ENCODE measurements at places on chromosomes 7 and 10.

DNA sequence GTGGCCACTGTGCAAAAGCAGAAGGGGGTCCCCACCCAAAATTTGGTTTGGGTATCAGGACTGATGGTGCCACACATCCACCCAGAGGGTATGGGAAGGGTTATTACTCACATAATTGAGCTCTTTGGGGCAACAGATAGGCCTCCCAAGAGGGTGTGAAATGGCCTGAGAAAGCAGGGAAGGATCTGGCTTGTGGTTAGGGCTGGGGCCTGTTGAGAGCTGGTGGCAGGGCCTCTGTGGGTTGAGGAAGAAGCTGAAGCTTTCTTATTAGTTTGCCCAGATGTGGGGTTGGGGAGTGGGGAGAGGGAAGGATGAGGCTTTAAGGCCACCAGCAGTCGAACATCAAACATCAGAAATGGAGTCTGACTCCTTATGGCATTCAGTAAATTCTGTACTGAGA, 18.3 kb upstream of the MKI67 start:
- DNase-seq, result no peak

- no peak for DNase-seq
These were observed 11.2 kb downstream of the WDR86 start for GRCh38 chr7:151398446-151399304.

GRCh38 chr10:17229016-17229716, 1.1 kb downstream of the VIM start:
- peak; percentile 91 for DNase-seq

DNA sequence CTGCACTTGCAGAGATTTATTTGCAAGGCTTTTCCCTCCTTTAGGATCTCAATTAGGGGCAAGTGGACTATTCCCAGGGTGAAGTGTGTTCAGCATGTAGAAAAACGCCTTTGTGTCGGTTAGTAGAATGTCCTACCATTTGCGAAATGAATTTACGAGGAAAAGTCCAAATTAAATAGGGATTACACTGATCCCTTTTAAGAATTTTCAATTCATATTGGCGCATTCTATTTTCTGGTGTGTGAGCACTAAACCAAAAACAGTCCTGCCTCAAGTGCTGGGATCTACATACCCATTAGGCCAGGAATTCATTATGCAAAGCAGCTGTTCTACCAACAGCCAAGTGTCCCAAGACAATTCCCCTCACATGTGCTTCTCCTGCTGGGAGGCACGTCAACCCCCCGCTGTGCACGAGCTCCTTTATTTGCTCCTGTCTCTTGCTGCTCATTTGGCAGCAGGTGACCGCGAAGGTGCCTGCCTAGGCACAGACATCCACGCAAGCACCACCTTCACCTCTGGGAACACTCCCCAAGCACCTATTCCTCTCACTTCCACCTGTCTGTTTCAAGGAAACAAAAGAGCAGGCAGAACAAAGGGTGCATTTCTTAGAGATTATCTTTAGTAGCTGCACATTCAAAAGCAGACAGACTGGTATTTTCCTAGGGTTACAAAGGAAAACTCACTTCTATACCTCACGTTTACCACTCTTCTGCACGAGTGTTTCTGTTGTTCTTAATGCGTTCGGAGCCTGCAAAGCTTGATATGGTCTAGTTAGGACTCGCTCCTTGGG, 134.6 kb upstream of the FGFR2 start:
- DNase-seq, result no peak

DNA sequence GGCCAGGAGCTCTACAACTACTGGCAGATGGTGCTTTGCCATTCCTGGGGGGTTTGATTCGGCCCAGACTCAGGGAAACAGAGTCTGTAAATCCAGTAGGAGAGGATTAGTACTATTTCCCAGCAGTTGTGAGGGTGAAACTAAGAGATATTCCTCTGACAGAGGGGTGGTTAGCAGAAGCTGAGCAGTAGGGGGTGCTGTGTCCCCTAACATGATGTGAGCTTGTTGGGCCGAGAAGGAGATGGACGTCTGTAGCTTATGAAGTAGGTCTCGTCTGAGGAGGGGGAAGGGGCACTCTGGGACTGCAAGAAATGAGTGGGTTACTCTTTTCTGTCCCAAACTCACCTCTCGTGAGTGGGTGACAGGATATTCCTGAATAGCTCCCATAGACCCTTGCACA, 179.2 kb upstream of the MBL2 start:
- DNase-seq, result peak; percentile 56

DNA sequence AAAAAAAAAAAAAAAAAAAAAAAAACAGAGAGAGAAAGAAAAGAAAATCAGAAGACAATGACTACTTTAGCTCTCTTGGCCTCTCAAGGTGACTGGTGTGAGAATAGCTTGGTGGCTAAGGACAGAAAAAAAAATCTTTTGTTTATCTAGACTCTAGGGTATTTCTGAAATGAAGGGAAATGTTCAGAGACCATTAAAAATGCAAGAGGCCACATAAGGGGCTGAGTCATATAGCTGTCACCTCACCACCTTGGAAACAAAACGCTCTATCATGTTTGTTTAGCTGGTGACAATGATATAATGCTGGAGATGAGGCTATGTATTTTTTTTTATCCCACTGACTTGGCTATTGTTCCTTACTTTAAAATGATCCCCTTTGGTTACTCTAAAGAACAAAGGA, 287.0 kb upstream of the CDC14C start:
- DNase-seq, result no peak

GRCh38 chr10:124099604-124100003, 6.2 kb upstream of the CHST15 start:
- no peak for DNase-seq

- DNase-seq, result peak; percentile 73
These were observed 60.7 kb downstream of the ZMIZ1 start for GRCh38 chr10:79129361-79129997.

- DNase-seq, result no peak
These were observed 22.7 kb downstream of the VIM start for GRCh38 chr10:17250736-17251135.

- no peak for DNase-seq
These were observed 1.2 kb downstream of the LUC7L2 start for GRCh38 chr7:139360948-139361307.

GRCh38 chr10:17413876-17414275, 40.5 kb downstream of the ST8SIA6 start:
- no peak for DNase-seq

- peak; percentile 87 for DNase-seq
These were observed 40.3 kb downstream of the YKT6 start for GRCh38 chr7:44240983-44241510.

DNA sequence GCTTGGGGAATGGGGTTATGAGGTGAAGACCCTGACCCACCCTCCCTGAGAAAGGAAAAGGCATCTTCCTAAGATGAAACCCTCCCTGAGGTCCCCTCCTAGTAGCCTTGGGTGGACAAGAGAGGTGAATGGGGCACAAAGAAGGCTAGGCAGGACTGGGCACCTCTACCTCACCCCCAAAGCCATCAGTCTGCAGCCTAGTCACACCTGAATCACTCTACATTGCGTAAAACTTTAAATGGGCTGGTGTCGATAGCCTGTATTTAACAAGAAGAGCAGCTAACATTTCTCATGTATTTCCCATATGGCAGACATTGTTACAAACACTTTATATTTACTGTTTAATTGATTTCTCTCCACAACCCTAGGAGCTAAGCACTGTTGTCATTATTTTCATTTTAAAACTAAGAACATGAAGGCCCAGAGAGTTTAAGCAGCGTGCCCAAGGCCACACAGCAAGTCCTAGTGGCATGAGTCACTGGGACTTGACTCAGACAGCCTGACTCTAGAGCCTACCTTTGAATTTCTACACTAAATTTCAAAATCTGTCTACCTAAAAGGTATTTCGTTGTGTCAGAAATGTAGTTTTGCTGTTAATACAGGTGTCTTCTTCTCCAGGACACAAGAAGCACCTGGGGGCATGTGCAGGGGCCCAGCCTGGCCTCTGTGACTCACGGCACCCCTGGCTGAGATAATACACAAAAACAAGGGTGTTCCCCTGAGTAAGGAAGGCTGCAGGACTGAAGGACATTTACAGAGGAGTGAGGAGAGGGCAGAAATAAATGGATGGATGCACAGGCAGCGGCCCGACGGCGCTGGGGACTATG, 3.4 kb downstream of the AOC1 start:
- no peak for DNase-seq

DNA sequence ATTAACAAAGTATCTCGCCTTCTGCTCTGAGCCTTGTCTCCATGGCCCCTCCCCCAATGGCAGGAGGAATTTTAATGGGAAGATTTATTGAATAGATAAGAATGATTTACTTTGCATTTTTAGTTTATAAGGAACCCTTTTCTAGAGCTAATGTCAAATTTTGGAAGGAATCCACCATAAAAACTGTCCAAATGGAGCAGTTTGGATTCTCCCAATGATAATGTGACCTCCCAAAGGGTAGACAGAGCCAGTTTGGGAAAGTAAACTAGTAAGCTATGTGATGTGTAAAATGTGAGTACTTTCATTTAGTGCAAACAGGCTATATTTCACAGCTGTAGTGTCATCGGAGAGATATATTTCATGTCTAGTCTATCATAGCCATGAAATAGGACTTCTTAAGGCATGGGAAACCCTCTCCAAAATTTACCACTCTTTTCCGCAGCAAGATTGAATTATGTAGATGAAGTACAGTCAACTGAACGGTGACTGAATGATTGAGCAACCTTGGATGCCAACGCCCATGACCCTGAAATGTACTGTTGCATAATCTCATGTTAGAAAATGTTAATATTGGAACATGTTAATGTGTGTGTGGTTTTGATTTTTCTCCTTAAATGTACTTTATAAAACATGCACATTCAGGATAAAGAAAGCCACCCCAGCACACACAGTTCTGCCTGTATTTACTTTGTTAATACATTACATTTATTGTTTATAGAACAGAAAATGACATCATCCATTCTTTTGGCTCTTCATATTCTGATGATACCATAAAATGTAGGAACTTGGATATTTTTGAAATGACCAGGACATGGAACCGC, 140.6 kb downstream of the NRP1 start:
- DNase-seq, result peak; percentile 65

Measured in cardiac muscle cell (in vitro differentiated cells and primary cell).